ENCODE measurements at places on chromosomes 5 and 9.

GRCh38 chr5:108081707-108082106 is 300.2 kb downstream of the FBXL17 start:
- DNase-seq: no peak

- no peak for DNase-seq
Observed at GRCh38 chr9:132046456-132046855, 33.2 kb downstream of the MED27 start.

DNA sequence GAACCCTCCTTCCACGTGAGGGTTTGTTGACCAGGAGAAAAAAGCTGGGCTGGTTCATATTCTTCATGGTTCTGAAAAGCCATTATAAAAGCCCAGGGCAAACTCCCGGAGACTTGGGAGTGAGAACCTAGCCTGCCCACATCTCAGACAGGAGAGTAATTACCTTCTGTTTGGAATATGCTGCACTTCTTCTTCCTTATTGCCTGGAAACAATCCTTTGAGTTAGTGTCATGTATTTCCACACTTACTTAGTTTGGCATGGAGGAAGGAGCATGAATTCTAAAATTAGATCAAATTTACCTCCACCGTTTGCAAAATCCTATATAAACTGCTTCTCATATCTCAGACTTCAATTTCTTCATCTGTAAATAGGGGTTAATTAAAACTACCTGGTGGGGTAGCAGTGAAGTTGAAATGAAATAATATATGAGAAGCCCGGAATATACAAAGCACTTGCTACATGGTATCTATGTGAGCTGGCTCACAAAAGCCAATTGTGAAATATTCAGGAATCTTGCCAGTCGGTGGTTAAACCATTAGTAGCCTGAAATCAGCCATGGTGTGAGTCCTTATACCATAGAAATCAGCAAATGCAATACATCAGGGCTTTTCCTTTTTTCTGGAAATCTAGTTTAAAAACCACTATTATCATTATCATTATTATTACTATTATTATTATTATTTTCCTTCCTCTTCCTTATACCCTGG is 140.0 kb upstream of the RAD23B start:
- DNase-seq: no peak

- DNase-seq: no peak
Observed at GRCh38 chr5:143676802-143677201, 135.2 kb upstream of the HMHB1 start.

GRCh38 chr9:37426846-37427245 is 4.3 kb downstream of the GRHPR start:
- no peak for DNase-seq

- no peak for DNase-seq
Observed at GRCh38 chr5:39526914-39527477, 102.2 kb upstream of the DAB2 start.

DNA sequence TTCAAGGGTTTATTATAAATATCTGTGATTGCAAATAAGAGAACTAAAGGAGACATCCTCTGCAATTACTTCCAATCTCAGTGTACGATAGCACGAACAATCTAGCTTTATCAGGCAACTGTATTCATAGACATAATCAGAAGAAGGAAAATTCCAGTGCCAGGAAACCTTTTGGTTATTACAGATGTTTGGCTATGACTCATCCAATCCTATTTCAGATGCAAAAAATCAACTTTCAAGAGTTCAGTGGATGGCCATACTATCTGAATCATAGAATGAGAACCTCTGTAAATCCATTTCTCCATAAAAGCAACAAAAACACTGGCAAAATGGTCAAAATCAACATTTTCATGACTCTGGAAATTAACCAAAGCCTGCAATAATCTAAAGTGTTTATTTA is 37.9 kb downstream of the GAS1 start:
- no peak for DNase-seq

- no peak for DNase-seq
Observed at GRCh38 chr9:85859765-85860164, 81.2 kb upstream of the NAA35 start.

- DNase-seq: peak; percentile 54
Observed at GRCh38 chr5:28862860-28863196, 1824.4 kb upstream of the CDH9 start.

- no peak for DNase-seq
Observed at GRCh38 chr9:80076162-80076561, 504.4 kb downstream of the TLE4 start.

GRCh38 chr5:60503771-60504170 is 196.2 kb downstream of the DEPDC1B start:
- DNase-seq: no peak

GRCh38 chr9:133351908-133352634 is 4.1 kb downstream of the RPL7A start:
- DNase-seq: no peak

GRCh38 chr5:132138260-132138659 is 64.7 kb downstream of the CSF2 start:
- DNase-seq: no peak

- no peak for DNase-seq
Observed at GRCh38 chr5:151405334-151406160, 41.9 kb upstream of the SLC36A1 start.

DNA sequence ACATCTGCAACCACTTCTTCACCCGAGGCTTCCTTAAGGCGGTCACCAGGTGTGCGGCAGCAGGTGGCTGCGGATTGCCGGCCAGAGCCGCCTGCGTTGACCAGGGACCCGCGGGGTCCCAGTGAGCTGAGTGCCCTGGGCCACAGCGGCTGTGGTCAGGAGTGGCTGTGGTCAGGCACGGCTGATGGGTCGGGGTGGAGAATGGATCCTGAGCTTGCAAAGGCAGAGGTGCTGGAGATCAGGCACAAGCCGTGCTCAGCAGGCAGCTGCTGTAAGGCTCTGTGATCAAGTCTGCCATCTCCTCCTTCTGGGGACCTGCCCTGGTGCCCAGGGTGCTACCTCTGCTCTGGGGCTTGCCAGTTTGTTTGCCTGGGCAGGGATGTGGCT is 2.1 kb downstream of the UAP1L1 start:
- DNase-seq: no peak

DNA sequence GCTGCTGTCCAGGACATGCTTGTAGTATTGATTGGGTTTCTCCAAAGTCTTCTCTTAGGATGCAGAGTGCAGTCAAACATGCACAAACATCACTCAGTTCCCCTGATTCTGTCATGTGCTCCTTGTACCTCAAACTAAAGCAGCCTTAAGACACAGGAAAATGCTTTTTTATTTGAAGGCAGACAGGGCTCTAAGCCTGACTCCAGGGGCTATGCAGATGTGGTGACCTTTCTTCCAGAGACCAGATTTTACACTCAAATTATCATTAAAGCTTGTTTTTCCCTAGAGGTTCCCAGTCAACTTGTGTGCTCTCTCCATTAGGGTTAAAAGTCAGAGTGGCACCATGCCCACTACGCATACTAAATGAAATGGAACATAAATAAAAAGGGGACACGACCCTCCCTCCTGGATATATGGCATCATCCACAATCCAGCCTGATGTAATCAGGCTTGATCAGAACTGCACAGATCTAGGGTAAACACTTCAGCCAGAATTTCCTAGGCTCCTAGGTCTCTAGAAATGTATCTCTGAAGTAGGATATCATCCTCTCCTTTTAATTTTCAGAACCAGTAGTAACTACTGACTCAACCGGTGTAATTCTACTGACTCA is 771.1 kb downstream of the NR2F1-AS1 start:
- DNase-seq: no peak

DNA sequence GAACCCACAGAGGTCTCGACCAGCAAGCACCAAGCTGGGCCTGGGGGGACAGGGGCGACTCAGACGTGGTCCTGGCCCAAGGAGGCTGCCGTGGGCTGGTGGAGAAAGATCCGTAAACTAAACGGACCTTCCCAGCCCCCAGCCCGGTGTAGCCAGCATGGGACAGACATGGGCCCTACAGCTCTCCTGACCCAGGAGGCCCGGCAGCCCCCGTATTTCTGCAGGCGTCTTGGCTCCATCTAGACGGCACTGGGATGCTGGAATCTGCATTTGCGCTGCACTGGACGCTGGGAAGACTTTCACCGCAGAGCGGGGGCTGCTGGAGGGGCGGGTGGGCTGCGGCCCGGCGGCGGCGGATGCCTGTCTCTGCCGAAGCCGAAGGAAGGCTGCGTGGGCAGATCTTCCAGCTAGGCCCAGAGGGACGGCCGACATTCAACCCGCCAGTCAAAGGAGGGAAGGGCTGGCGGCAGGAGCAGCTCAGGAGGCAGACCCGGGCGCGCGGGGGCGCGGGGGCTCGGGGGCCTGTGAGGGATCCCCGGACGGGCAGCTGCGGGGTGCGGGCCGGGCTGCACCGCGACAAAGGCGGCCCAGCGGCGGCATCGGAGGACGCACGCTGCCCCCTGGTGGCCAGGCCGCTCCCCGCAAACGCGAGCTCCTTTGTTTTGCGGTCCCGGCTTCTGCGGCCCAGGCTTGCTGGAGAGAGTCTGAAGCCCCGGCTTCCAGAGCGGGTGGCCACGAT is 266.2 kb downstream of the NSG2 start:
- peak; percentile 51 for DNase-seq

DNA sequence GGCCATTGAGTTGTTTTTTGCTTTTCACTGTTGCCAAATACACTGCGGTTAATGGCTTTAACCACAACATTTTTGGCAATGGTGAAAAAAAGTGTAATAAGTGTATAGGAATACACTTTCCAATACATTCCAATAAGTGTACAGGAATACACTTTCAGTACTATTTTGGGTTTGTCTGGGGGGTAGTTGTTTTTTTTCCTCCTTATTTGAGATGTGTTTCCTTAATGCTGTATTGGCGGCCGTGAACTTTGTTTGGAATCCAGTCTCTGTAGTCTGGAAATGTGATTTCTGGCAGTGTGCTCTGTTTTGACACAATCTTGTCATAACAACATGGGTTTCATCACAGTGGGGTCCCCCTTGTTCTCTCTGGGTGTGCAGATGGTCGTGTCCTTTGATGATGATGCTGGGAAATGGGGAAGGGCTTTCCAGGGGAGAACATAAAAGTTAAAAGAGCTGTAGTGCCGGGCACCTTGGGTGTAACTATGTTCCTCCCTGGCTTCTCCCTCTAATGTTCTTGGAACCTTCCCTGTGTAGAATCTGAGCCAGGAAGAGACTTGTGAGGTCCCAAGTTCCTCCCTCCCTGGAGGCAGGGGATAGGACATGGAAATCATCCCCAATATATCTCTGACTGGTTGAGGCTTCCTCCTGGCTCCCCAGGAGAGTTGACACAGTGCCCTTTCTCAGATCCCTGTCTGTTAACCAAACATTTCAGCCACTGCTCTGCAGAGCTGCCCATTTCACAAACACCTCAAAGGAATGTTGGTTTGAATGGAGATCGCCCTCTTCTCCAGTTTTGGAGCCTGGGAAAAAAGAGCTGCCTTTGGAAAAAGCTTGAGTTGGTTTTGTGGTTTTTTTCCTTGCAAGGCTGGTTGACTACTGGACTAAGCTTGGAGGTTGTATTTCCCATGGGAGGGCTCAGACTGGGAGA is 44.8 kb downstream of the RCL1 start:
- no peak for DNase-seq

- DNase-seq: no peak
Observed at GRCh38 chr5:64595031-64595855, 89.4 kb downstream of the RGS7BP start.

GRCh38 chr9:94533155-94533554 is 21.7 kb upstream of the PCAT7 start:
- no peak for DNase-seq

GRCh38 chr9:16485575-16486321 is 384.7 kb downstream of the BNC2 start:
- DNase-seq: no peak

DNA sequence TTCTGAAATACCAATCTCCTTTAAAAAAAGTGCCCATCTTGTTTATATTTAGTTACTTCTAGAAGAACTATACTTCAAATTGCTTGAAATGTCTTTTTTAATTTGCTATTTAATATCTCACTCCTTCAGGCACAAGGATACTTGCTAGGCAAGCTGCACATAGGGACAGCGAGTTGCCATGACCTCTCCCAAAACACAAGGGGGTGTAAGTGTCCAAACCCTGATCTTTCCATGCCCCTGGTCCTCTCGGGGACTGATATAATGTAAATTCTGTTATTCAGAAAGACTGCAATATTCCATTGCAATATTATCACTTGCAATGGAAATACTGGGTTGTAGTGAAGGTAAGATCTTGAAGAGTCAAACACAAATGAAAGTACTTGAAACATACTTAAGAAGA is 480.4 kb downstream of the CETN3 start:
- DNase-seq: no peak

GRCh38 chr5:138449501-138450239 is 10.8 kb downstream of the REEP2 start:
- peak; percentile 70 for DNase-seq

- DNase-seq: no peak
Observed at GRCh38 chr5:32572778-32573480, 12.4 kb upstream of the SUB1 start.

DNA sequence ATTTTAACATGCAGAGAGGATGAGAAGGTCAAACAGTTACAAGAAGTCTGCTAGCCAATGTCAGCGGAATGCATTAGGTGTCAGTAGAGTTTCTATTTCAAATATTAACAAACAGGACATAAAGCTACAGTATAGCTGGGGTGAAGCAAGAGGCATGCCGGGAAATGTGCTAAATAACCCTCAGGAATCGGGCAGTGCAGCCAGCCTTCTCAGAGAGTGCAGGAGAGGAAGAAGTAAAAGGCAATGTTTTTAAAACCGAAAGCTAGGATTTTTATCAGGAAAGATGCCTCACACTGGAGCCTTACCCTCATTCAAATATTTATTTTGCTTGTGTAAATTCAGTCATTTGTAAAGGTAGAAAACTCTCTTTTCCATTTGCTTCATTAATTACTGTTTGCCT is 59.1 kb upstream of the SH3GL2 start:
- DNase-seq: peak; percentile 39

GRCh38 chr5:72556351-72557166 is 49.3 kb upstream of the ZNF366 start:
- DNase-seq: peak; percentile 45

DNA sequence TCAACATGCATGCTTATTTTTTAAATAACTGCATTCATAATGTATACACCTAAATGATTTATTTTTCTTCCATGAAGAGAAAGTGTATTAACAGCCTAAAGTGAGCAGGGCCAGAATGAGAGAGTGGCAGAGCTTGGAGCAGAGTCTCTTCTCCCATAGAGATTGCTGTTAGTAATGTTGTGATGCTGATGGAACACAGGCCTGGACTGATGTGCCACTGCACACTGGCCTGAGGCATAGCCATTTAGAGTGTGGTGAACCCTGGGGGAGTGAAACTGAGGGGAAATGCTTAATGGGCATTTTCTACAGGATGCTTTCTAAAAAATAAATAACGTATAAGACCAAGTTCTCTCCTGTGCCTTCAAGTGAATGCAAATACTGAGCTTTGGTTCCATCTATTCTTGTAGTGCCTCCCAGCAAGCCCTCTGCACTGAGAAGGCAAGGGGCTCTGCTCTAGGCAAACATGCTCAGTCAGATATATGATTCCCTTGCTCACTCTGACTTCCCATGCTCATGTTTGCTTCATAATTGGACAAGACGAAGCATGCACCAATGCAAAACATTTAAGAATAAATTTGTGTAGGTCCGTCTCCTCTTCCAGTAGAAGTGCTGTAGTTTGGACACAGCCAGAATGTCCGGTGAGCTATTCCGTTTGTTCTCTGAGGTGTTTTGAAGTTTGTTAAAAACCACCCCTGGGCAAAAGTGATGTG is 185.7 kb downstream of the PBX3 start:
- no peak for DNase-seq

Data from NCI-H774 (cell line).